Muscle of back (tissue), 13 donors: ENCODE measurements at places on chromosomes 3 and 15.

DNA sequence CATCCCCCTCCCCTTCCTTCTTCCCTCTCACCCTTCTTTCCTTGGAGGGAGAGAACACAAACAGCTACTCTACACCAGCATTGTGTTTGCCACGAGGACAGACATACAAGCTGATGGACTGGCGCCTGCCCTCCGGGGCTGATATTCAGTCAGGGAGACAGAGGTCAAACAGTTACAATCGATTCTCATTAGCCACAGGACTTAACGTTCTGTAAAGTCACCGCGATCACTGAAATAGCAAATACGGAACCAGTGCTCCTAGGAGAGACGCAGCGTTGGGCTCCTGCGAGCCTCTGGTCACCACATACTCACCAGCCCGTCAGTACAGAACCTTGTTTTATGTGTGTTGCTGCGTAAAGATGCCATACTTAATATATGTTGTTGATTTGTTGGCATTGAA is 108.8 kb downstream of the LRRK1 start:
- DNase-seq = no peak

GRCh38 chr3:15819576-15819975 is 21.8 kb upstream of the ANKRD28 start:
- DNase-seq = no peak

DNA sequence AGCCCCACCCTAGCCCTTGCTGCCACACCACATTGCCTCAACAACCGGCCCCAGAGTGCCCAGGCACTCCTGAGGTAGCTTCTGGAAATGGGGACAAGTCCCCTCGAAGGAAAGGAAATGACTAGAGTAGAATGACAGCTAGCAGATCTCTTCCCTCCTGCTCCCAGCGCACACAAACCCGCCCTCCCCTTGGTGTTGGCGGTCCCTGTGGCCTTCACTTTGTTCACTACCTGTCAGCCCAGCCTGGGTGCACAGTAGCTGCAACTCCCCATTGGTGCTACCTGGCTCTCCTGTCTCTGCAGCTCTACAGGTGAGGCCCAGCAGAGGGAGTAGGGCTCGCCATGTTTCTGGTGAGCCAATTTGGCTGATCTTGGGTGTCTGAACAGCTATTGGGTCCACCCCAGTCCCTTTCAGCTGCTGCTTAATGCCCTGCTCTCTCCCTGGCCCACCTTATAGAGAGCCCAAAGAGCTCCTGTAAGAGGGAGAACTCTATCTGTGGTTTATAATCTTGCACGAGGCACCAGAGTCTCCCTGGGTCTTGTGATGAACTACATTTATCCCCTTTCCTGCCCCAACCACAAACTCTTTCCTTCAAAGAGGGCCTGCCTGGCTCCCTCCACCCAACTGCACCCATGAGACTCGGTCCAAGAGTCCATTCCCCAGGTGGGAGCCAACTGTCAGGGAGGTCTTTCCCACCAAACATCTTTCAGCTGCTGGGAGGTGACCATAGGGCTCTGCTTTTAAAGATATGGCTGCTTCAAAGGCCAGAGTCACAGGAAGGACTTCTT is 39.1 kb downstream of the MESD start:
- no peak for DNase-seq

DNA sequence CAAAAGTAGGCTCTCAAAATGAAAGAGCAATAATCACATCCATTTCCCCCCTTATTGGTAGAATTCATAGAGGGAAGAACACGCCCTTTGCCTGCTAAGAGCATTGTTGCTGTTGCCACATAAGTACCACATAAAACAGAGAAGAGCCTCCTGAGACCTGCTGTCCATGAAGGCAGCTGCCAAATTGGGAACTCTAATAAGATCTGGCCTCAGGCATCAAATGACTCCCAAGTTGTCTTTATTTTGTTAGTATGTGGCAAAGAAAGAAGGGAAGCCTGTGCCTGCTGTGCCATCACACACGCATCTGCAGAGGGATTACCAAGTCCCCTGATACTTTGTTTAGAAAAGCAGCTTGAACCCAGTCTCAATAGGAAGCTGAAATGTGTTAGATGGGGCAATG is 23.9 kb downstream of the VGLL3 start:
- no peak for DNase-seq

DNA sequence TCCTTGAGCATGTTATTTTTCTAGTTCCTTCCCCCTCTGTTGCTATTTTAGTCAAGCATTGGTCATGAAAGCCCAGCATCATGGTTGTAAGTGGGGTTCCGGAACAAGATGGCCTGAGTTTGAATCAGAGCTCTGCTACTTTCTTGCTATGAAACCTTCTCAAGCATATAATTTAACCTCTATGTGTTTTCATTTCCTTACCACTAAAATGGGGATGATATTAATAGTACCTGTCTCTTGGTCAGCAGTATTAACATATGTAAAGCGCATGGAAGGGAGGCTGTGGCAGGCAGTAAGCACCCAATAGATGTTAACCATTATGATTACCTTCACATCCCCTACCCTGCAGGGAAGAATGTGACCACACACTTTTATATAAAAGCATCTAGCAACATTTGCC is 14.3 kb upstream of the SPRED1 start:
- DNase-seq = no peak

GRCh38 chr3:115111632-115112031 is 35.5 kb downstream of the ZBTB20 start:
- no peak for DNase-seq
